T-helper 1 cell treated with Interleukin-12 subunit alpha and Interleukin-12 subunit beta and Interleukin-4 antibody, amounts not matched to agents 30 ng/mL and 1 ng/mL, for 36 hours (primary cell): ENCODE measurements at places on chromosomes 7 and 10. TPM values are rescaled to one million over a fixed set of nuclear protein-coding genes. Genes with fewer than 3 reads are reported as not detected.

The AGFG2 gene
- total RNA-seq: 58.0 and 62.3 TPM in 2 replicates

The TRIM74 gene
- 2.6 and 3.3 TPM in 2 replicates for total RNA-seq

The CNNM1 gene
- total RNA-seq: 0.07 and 0.29 TPM in 2 replicates

The OR2A7 gene
- total RNA-seq: 3.5 and 3.9 TPM in 2 replicates

The EGR2 gene
- 22.4 and 22.9 TPM in 2 replicates for total RNA-seq

The ERVW-1 gene
- total RNA-seq: not detected in 2 replicates
